Uterus (tissue), 4 donors: ENCODE measurements at places on chromosomes 4 and X. TPM values are rescaled to one million over a fixed set of nuclear protein-coding genes. Genes with fewer than 3 reads are reported as not detected.
A peak's percentile ranks its signal among the peaks of the same experiment; 100 is the strongest.

DNA sequence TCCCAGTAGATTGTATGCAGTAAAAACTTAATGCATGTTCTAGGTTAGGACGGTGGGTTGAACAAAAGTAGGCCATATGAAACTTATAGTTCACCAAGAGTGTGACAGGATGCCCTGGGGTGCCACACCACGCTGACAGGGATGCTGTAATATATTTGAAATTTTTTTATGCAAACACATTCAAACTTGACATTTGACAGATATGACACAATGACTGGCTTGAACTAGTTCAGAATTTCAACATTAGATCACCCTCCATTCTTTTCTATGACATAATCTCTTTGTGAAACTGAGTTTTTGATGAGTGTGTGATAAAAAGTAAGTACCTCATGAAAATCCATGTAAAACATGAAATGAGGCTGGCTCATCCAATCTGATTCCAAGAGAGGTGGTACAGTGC lies 198.4 kb downstream of the PALLD start:
- no peak for DNase-seq
- H3K27me3 ChIP-seq = no peaks in the 10 kb centered on the region
- no peaks in the 10 kb centered on the region for H3K36me3 ChIP-seq
- peak overlapping the region; percentile 83 for H3K27ac ChIP-seq
- no peak overlapping the region for H3K4me3 ChIP-seq
- H3K4me1 ChIP-seq = no peaks in the 10 kb centered on the region

DNA sequence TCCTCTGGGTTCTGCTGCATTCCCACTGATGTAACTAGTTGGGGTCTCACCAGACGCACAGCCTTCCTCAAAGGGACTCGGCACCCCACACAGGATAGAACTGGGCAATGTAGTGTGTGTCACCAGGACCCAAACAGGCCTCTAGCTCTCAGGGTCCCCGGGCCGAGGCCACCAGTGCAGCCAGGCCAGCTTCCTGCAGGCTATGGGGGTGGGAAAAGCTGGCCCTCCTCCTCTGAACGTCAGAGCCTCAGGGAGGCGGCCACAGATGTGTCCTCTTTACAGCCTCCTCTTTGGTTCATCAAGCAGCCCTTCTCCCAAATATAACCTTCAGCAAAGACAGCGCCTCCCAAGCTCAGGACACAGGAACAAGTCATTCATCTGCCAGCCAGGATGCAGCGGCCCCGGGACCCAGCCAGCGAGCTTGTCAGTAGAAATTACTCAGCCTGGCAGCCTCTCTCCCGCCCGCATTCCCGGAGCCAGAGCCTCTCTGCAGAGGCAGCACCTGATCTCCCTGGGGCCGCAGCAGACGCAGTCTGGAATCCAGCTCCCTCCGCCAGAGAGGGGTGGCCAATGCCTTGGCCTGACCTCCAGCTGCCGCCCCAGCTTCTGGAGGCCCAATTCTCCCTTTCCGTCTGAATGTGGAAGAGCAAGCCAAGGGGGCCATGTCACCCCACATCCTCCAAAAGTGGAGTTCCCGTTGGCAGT lies 288.5 kb downstream of the FBXW7 start:
- no peak overlapping the region for H3K4me3 ChIP-seq
- no peaks in the 10 kb centered on the region for H3K36me3 ChIP-seq
- no peaks in the 10 kb centered on the region for H3K4me1 ChIP-seq
- H3K27me3 ChIP-seq = no peaks in the 10 kb centered on the region

- no peak overlapping the region for H3K4me3 ChIP-seq
- no peaks in the 10 kb centered on the region for H3K27me3 ChIP-seq
- DNase-seq = no peak
Measured at GRCh38 chrX:66872771-66873170, 233.9 kb upstream of the EDA2R start.

DNA sequence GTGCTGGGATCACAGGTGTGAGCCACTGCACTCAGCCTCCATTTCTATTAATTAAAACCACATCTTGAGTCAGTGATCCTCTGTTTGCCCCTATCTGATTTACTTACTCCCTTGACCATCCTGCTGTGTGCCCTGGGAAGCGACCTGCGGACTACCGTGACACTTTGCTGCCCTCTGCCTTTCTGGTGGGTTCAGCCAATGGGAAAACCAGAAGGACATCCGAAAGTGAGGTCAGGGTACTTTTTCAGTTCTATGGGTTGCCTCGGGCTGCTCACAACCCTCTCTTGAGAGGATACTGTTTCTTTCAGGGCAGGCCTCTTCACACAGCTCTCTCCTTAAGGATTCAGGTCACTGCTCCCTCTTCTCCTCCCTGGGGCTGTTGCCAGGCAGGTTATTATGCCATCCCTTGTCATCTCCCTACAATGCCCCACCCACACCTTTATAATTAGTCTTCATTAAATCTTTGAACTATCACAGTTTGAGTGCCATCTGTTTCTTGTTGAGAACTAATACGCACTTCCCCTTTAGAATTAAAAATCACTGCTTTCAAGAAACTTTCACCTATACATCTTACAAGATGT lies 21.4 kb downstream of the PLAC8 start:
- no peak overlapping the region for H3K4me3 ChIP-seq
- no peaks in the 10 kb centered on the region for H3K4me1 ChIP-seq
- H3K27ac ChIP-seq = no peak overlapping the region
- no peak for DNase-seq
- no peaks in the 10 kb centered on the region for H3K36me3 ChIP-seq
- no peaks in the 10 kb centered on the region for H3K27me3 ChIP-seq

MAGEA11 gene
- total RNA-seq = not detected

CSAG1 gene
- not detected for total RNA-seq
